ENCODE measurements at places on chromosomes 3 and 15.

- no peaks in the 10 kb centered on the region for H3K4me1 ChIP-seq
- peaks cover 25% of the 10 kb centered on the region for H3K27me3 ChIP-seq
- no peaks in the 10 kb centered on the region for H3K36me3 ChIP-seq
- no peak overlapping the region for H3K27ac ChIP-seq
- H3K4me3 ChIP-seq, result no peak overlapping the region
- DNase-seq, result no peak
Measured at GRCh38 chr3:101518421-101518871, 5.4 kb upstream of the SENP7 start.

GRCh38 chr15:69119001-69119400 is 41.4 kb upstream of the GLCE start:
- H3K27me3 ChIP-seq, result peaks cover 4% of the 10 kb centered on the region
- peaks cover 45% of the 10 kb centered on the region for H3K4me1 ChIP-seq
- H3K4me3 ChIP-seq, result no peak overlapping the region
- H3K36me3 ChIP-seq, result no peaks in the 10 kb centered on the region
- H3K27ac ChIP-seq, result no peak overlapping the region

- no peaks in the 10 kb centered on the region for H3K36me3 ChIP-seq
- no peak overlapping the region for H3K27ac ChIP-seq
- no peak overlapping the region for H3K4me3 ChIP-seq
- H3K4me1 ChIP-seq, result no peaks in the 10 kb centered on the region
- DNase-seq, result no peak
Measured at GRCh38 chr15:48317221-48317620, 14.0 kb upstream of the DUT start.

GRCh38 chr3:23859012-23859743 is 53.4 kb downstream of the UBE2E1 start:
- H3K27ac ChIP-seq, result no peak overlapping the region
- no peaks in the 10 kb centered on the region for H3K27me3 ChIP-seq
- DNase-seq, result no peak
- H3K36me3 ChIP-seq, result peaks cover 19% of the 10 kb centered on the region
- H3K4me1 ChIP-seq, result peaks cover 48% of the 10 kb centered on the region

DNA sequence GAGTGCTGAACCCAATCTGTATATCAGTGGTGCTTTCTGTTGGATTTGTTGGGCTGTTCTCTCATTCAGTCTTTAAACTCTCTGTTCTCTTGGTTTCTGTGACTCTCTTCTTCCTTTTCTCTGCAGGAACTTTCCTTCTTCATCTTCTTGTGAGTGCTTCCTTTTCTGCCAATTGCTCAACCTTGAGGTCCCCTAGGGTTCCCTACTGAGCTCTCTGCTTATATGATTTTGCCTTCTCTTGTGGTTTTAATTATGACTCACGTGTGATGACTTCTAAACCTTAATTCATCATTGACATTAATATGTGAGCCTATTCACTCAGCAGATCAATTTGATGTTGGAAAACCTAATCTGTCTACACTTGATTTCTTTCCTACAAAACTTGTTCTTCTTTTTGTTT is 39.4 kb downstream of the MOBP start:
- no peaks in the 10 kb centered on the region for H3K36me3 ChIP-seq
- no peak overlapping the region for H3K27ac ChIP-seq
- H3K4me1 ChIP-seq, result no peaks in the 10 kb centered on the region
- peaks cover 6% of the 10 kb centered on the region for H3K27me3 ChIP-seq
- DNase-seq, result no peak
- no peak overlapping the region for H3K4me3 ChIP-seq

GRCh38 chr3:151974067-151974466 is 100.6 kb downstream of the SUCNR1 start:
- H3K4me1 ChIP-seq, result no peaks in the 10 kb centered on the region
- no peak for DNase-seq
- no peak overlapping the region for H3K27ac ChIP-seq
- no peaks in the 10 kb centered on the region for H3K36me3 ChIP-seq
- H3K27me3 ChIP-seq, result no peaks in the 10 kb centered on the region

GRCh38 chr3:111954228-111954990 is 24.4 kb upstream of the ABHD10 start:
- DNase-seq, result no peak
- no peaks in the 10 kb centered on the region for H3K27me3 ChIP-seq
- H3K4me3 ChIP-seq, result no peak overlapping the region
- peaks cover 13% of the 10 kb centered on the region for H3K4me1 ChIP-seq

- peaks cover 17% of the 10 kb centered on the region for H3K36me3 ChIP-seq
- H3K4me1 ChIP-seq, result peaks cover 26% of the 10 kb centered on the region
- peak overlapping the region; percentile 99 for H3K4me3 ChIP-seq
- no peak for DNase-seq
Measured at GRCh38 chr3:160566499-160566898, 1.1 kb upstream of the KPNA4 start.

GRCh38 chr3:120685411-120685810 is 3.4 kb upstream of the HGD start:
- no peak overlapping the region for H3K27ac ChIP-seq
- peaks cover 10% of the 10 kb centered on the region for H3K36me3 ChIP-seq
- H3K4me3 ChIP-seq, result no peak overlapping the region
- no peak for DNase-seq
- H3K27me3 ChIP-seq, result no peaks in the 10 kb centered on the region
- H3K4me1 ChIP-seq, result no peaks in the 10 kb centered on the region

- no peaks in the 10 kb centered on the region for H3K4me1 ChIP-seq
- no peaks in the 10 kb centered on the region for H3K36me3 ChIP-seq
- no peak for DNase-seq
- H3K27me3 ChIP-seq, result no peaks in the 10 kb centered on the region
- H3K27ac ChIP-seq, result no peak overlapping the region
Measured at GRCh38 chr3:48215876-48216275, 7.4 kb upstream of the CAMP start.

- no peaks in the 10 kb centered on the region for H3K36me3 ChIP-seq
- no peaks in the 10 kb centered on the region for H3K4me1 ChIP-seq
- no peaks in the 10 kb centered on the region for H3K27me3 ChIP-seq
- no peak overlapping the region for H3K27ac ChIP-seq
- H3K4me3 ChIP-seq, result no peak overlapping the region
- DNase-seq, result no peak
Measured at GRCh38 chr3:81888914-81889557, 127.6 kb upstream of the GBE1 start.

- peaks cover 10% of the 10 kb centered on the region for H3K4me1 ChIP-seq
- H3K27ac ChIP-seq, result no peak overlapping the region
- DNase-seq, result no peak
- H3K27me3 ChIP-seq, result peaks cover 32% of the 10 kb centered on the region
- no peaks in the 10 kb centered on the region for H3K36me3 ChIP-seq
Measured at GRCh38 chr3:10467204-10467603, 38.2 kb downstream of the ATP2B2 start.

DNA sequence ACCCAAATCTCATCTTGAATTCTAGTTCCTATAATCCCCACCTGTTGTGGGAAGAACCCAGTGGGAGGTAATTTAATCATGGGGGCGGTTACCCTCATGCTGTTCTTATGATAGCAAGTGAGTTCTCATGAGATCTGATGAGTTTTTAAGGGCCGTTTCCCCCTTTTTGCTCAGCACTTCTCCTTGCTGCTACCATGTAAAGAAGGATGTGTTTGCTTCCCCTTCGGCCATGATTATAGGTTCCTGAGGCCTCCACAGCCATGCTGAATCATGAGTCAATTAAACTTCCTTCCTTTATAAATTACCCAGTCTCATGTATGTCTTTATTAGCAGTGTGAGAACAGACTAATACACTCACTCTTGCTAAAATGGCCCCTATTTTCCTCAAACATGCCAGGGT is 374.7 kb downstream of the TUSC7 start:
- DNase-seq, result no peak
- H3K36me3 ChIP-seq, result no peaks in the 10 kb centered on the region
- H3K27ac ChIP-seq, result no peak overlapping the region
- H3K4me3 ChIP-seq, result no peak overlapping the region

GRCh38 chr3:71843071-71843470 is 58.1 kb upstream of the PROK2 start:
- H3K27ac ChIP-seq, result no peak overlapping the region
- peaks cover 3% of the 10 kb centered on the region for H3K4me1 ChIP-seq
- H3K36me3 ChIP-seq, result no peaks in the 10 kb centered on the region
- no peak overlapping the region for H3K4me3 ChIP-seq
- no peak for DNase-seq

GRCh38 chr3:145483992-145484391 is 677.0 kb downstream of the PLOD2 start:
- H3K4me3 ChIP-seq, result no peak overlapping the region
- no peaks in the 10 kb centered on the region for H3K4me1 ChIP-seq
- no peak overlapping the region for H3K27ac ChIP-seq
- H3K36me3 ChIP-seq, result no peaks in the 10 kb centered on the region
- DNase-seq, result no peak

GRCh38 chr3:184760337-184761074 is 48.6 kb upstream of the MAGEF1 start:
- peaks cover 30% of the 10 kb centered on the region for H3K4me1 ChIP-seq
- H3K27me3 ChIP-seq, result peaks cover 3% of the 10 kb centered on the region
- no peak for DNase-seq
- no peak overlapping the region for H3K27ac ChIP-seq

DNA sequence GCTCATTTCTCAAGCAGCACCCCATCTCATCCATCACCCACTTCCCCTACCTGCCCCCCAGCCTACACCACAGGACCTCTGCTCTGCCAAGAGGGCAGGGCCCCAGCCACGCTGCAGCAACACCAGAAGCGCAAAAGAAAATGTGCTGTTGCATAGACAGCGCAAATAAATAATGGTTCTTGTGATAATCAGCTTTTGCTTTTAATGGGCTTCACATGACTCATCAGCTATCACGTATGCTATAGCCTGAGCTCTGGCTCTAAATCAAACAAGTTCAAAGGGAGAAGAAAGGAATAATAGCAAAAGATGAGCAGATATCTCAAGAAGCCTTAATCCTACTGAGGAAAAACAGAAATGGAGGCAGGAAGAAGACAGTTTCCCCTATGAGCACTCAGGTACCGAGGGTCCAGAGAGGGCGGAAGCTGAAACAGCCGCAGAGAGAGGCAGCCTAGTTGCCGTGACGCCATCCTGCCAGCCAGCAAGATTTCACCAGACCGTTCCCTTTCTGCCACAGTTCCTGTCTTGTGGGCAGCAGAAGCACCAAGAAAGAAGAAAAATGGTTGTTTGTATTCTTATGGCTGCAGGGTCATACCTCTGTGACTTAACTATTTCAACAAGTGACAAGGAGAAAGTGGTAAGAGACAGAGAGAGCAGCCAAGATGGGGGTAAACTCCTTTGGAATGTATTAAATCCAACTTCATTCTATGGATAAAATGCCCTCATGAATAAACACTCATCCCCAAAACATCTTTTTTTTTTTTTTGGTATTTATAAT is 22.0 kb downstream of the RAB27A start:
- H3K4me1 ChIP-seq, result peaks cover 12% of the 10 kb centered on the region
- peak overlapping the region; percentile 11 for H3K27ac ChIP-seq
- H3K4me3 ChIP-seq, result peak overlapping the region; percentile 26
- no peaks in the 10 kb centered on the region for H3K36me3 ChIP-seq
- DNase-seq, result no peak

DNA sequence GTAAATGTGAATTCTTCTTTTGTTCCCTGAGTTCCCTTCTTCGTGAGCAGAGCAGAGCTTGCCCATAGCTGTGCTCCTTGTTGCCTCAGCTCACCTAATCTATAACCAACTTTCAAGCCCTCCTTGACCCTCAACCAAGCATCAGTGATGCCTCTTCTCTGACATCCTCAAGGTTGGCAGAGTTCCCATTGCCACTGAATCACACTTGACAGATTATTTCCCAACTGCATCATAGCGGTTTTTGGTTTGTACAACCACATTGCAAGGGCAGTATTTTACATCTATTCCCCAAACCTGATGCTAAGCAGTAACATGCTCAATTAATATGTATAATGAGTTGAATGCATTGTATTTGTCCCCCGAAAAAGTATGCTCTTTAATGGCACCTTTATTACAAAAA is 133.0 kb upstream of the SNTN start:
- H3K27me3 ChIP-seq, result peaks cover 9% of the 10 kb centered on the region
- H3K4me1 ChIP-seq, result no peaks in the 10 kb centered on the region
- H3K36me3 ChIP-seq, result no peaks in the 10 kb centered on the region
- DNase-seq, result no peak
- no peak overlapping the region for H3K4me3 ChIP-seq
- H3K27ac ChIP-seq, result no peak overlapping the region
